Transverse colon (tissue), 4 donors: ENCODE measurements at places on chromosomes 12 and 14. TPM values are rescaled to one million over a fixed set of nuclear protein-coding genes. Genes with fewer than 3 reads are reported as not detected.
A peak's percentile ranks its signal among the peaks of the same experiment; 100 is the strongest.

DNA sequence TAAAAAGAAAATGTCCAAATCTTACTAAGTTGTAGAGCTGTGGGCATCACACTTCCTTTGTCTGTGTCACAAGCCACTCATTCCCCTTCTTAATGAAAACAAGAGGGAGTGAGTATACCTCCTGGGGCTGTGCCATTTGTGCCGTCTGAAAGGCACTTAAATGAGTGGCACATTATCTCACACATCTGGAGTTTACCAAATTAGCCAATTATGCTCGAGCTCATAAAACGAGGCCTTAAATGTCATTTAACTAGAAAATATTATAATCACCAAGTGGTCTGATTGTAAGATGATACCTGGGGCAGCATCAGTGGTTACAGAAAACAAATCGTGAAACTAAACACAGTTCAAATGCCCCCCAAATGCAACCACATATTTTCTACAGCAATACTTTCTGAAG, 146.1 kb downstream of the PAX9 start:
- DNase-seq: no peak
- H3K27ac ChIP-seq: no peak overlapping the region
- H3K27me3 ChIP-seq: no peaks in the 10 kb centered on the region
- no peaks in the 10 kb centered on the region for H3K36me3 ChIP-seq

DNA sequence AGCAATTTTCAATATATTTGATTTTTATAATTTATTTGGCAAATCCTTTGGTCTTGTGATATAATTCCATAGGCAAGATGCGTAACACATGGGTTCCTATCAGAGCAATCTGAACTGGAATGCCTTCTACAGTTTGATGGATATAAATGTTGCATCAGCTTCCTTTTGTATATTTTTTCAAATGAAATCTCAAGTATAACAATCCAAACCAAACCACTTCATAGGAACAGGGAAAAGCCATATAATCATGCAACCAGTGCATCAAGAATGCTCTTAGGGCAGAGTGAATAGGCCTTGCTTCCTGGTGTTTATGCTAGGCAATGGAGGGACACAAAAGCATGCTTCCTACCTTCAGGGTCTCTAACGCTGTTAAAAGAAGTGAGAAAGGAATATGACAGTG, 34.5 kb downstream of the EFCAB11 start:
- H3K4me3 ChIP-seq: no peak overlapping the region
- no peak for DNase-seq
- H3K36me3 ChIP-seq: no peaks in the 10 kb centered on the region
- no peaks in the 10 kb centered on the region for H3K4me1 ChIP-seq

DNA sequence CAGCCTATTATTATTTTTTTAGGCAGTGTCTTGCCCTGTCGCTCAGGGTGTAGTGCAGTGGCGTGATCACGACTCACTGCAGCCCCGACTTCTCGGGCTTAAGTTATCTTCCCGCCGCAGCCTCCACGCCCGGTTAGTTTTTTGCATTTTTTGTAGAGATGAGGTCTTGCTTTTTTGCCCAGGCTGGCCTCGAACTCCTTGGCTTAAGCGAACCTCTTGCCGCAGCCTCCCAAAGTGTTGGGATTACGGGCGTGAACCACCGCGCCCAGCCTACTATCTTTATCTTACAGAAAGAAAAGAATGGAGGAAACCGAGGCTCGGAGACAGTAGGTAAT, 507 bp upstream of the PTPN11 start:
- H3K4me1 ChIP-seq: peaks cover 6% of the 10 kb centered on the region
- H3K27me3 ChIP-seq: no peaks in the 10 kb centered on the region
- no peaks in the 10 kb centered on the region for H3K36me3 ChIP-seq
- peak overlapping the region; percentile 100 for H3K27ac ChIP-seq

GRCh38 chr12:12171991-12172511, 94.8 kb downstream of the LRP6 start:
- H3K27me3 ChIP-seq: no peaks in the 10 kb centered on the region
- H3K4me3 ChIP-seq: no peak overlapping the region
- no peak for DNase-seq
- H3K36me3 ChIP-seq: no peaks in the 10 kb centered on the region
- H3K27ac ChIP-seq: no peak overlapping the region

GRCh38 chr12:87338681-87339080, 690.5 kb downstream of the C12orf50 start:
- no peaks in the 10 kb centered on the region for H3K27me3 ChIP-seq
- no peaks in the 10 kb centered on the region for H3K36me3 ChIP-seq
- H3K4me3 ChIP-seq: no peak overlapping the region
- no peak for DNase-seq
- H3K27ac ChIP-seq: no peak overlapping the region
- no peaks in the 10 kb centered on the region for H3K4me1 ChIP-seq

- H3K36me3 ChIP-seq: no peaks in the 10 kb centered on the region
- no peak overlapping the region for H3K4me3 ChIP-seq
- DNase-seq: no peak
- H3K27me3 ChIP-seq: no peaks in the 10 kb centered on the region
- no peaks in the 10 kb centered on the region for H3K4me1 ChIP-seq
Measured at GRCh38 chr14:70239802-70240201, 51.1 kb upstream of the SLC8A3 start.

DNA sequence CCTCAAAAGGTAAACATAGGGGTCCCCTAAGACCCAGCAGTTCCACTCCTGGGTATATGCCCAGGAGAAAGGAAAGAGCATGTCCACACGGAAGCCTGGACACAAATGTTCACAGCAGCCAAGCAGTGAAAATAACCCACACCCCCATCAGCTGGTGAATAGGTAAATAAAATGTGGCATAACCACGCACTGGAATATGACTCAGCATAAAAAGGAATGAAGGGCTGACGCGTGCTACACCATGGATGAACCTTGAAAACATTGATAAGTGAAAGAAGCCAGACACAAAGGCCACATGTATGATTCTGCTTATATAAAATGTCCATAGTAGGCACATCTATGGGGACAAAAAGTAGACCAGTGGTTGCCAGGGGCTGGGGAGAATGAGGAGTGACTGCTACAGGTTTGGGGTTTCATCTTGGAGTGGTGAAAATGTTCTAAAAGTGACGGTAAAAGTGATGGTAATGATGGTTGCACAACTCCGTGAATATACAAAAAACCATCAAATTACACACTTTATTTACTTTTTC, 3.8 kb upstream of the SCARB1 start:
- H3K4me3 ChIP-seq: no peak overlapping the region
- peak; percentile 20 for DNase-seq
- H3K27me3 ChIP-seq: no peaks in the 10 kb centered on the region
- no peaks in the 10 kb centered on the region for H3K36me3 ChIP-seq
- no peak overlapping the region for H3K27ac ChIP-seq

- H3K4me3 ChIP-seq: no peak overlapping the region
- no peaks in the 10 kb centered on the region for H3K4me1 ChIP-seq
- DNase-seq: no peak
- H3K27ac ChIP-seq: no peak overlapping the region
Measured at GRCh38 chr14:92464716-92465115, 48.9 kb upstream of the RIN3 start.

GRCh38 chr12:119631930-119632678, 35.8 kb upstream of the PRKAB1 start:
- no peak overlapping the region for H3K4me3 ChIP-seq
- H3K4me1 ChIP-seq: no peaks in the 10 kb centered on the region
- H3K27me3 ChIP-seq: peaks cover 7% of the 10 kb centered on the region
- H3K36me3 ChIP-seq: no peaks in the 10 kb centered on the region
- DNase-seq: no peak

DNA sequence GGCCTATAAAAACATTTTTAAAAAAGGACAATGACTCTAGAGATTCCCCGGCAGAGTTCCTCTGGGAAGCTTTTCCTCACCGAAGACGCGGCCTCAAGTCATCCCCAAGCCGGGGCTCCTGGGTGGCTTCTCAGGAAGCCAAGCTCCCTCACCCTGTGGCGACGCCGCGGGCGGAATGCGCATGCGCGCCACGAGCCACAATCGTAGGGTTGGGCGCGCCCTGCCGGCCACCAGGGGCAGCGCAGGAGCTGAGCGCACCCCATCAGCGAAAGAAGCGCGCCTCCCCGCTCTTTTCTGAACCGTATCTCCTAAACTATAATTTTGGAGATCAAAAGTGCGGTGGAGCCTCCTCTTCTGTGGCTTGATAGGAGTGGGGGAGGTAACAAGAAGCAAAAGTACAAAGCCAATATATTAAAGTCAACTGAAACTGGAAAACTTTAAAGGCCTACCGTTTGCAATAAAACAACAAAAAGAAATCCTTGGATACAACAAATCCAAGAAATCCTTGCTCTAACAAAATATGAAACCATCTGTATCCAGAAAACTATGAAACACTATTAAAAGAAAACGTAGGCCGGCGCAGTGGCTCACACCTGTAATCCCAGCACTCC, 17.4 kb upstream of the CHFR start:
- peak; percentile 83 for DNase-seq
- no peaks in the 10 kb centered on the region for H3K36me3 ChIP-seq
- no peak overlapping the region for H3K27ac ChIP-seq
- H3K4me1 ChIP-seq: peaks cover 19% of the 10 kb centered on the region
- no peak overlapping the region for H3K4me3 ChIP-seq
- peaks cover 30% of the 10 kb centered on the region for H3K27me3 ChIP-seq

GRCh38 chr14:36271222-36271621, 49.2 kb downstream of the MBIP start:
- no peak overlapping the region for H3K4me3 ChIP-seq
- peaks cover 45% of the 10 kb centered on the region for H3K27me3 ChIP-seq
- no peaks in the 10 kb centered on the region for H3K36me3 ChIP-seq
- H3K4me1 ChIP-seq: peaks cover 4% of the 10 kb centered on the region
- H3K27ac ChIP-seq: no peak overlapping the region

DNA sequence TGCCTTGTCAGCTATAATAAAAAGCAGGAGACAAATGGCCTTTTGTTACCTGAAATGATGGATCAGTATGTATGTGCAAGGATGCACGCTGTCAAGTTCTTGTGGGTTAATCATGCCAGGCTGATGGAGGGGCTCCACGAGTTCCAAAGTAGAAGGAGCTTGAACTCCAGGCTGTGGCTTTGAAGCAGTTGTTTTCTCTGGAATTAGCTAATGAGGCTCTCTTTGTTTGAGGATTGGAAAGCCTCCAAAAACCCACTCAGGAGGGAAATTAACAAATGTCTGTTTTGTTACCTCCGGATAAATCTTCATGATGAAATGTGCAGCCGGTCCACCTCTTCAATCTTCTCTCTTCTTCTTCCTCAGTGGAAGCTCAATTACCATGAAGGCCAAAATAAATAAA, 605.5 kb downstream of the DIO2 start:
- H3K27ac ChIP-seq: no peak overlapping the region
- DNase-seq: no peak
- H3K36me3 ChIP-seq: no peaks in the 10 kb centered on the region
- peaks cover 15% of the 10 kb centered on the region for H3K4me1 ChIP-seq
- no peaks in the 10 kb centered on the region for H3K27me3 ChIP-seq

GRCh38 chr14:105471823-105472485, 2.7 kb upstream of the CRIP2 start:
- H3K4me1 ChIP-seq: peaks cover 17% of the 10 kb centered on the region
- no peaks in the 10 kb centered on the region for H3K36me3 ChIP-seq
- no peak overlapping the region for H3K27ac ChIP-seq
- peaks cover 35% of the 10 kb centered on the region for H3K27me3 ChIP-seq
- no peak overlapping the region for H3K4me3 ChIP-seq

- no peaks in the 10 kb centered on the region for H3K36me3 ChIP-seq
- H3K27me3 ChIP-seq: no peaks in the 10 kb centered on the region
- H3K4me3 ChIP-seq: no peak overlapping the region
- no peak overlapping the region for H3K27ac ChIP-seq
Measured at GRCh38 chr12:40769846-40770245, 77.6 kb downstream of the CNTN1 start.

GRCh38 chr14:51160871-51161270, 66.0 kb upstream of the TRIM9 start:
- H3K27ac ChIP-seq: no peak overlapping the region
- no peaks in the 10 kb centered on the region for H3K27me3 ChIP-seq
- H3K4me3 ChIP-seq: no peak overlapping the region

GRCh38 chr14:75604979-75605851, 26.8 kb downstream of the FLVCR2 start:
- no peak overlapping the region for H3K4me3 ChIP-seq
- H3K27me3 ChIP-seq: no peaks in the 10 kb centered on the region
- H3K36me3 ChIP-seq: no peaks in the 10 kb centered on the region
- no peak overlapping the region for H3K27ac ChIP-seq

DNA sequence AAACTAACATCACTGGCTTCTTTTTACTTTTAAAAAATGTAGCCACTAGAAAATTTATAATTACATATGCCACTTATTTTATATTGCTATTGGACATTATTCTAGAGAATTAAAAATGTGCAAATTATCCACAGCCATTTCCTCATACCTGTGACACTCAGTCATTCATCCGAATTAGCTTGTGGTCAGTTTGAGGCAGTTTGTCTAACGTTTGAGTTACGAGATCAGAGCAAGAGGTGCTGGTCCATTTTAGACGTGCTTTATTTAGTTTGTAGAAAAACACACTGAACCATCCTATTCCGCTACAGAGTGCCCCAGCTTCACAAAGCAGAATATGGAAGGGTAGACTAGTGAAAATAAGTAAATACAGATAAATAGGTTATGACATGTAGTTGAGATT, 513.0 kb downstream of the NRXN3 start:
- H3K36me3 ChIP-seq: no peaks in the 10 kb centered on the region
- no peak overlapping the region for H3K4me3 ChIP-seq
- DNase-seq: no peak
- H3K4me1 ChIP-seq: no peaks in the 10 kb centered on the region
- H3K27ac ChIP-seq: no peak overlapping the region

DNA sequence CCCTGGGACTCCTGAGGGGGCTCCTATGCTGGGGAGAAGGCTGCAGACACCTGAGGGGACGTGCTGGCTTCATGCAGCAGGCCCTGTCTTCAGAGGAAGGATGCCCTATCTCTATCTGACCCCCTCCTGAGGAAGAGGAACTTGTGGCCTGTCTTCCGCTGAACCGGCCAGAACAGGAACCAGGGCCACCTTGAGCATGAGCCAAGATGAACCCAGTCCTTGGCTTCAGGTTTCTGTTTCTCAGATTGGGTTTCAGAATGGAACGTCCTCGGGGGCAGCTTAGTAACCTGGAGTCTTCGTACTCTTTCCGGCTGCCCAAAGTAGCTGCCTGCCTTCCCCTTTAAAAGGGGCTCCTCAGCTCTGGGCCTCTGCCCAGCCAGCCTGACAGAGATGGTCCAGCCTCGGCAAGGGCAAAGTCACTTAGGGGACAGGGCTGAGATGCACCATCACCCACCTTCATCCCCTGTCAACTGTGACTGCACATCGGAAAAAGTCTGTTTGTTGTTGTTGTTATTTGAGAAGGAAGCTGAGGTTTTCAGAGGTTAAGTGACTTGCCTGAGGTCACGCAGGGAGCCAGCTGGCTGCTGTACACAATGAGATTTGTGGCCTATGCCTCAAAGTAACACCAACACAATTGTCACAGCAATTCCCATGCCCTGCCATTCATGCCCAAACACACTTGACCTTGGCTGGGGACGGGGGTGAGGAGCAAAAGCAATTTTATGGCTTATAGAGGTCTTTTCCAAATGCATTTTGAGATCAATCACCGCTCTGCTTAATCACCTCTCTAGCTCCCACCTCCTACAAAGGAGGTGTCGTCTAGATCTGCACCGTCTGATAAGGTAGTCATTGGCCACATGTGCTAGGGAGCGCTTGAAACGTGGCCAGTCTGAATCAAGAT, 13.4 kb downstream of the ASB2 start:
- DNase-seq: peak; percentile 75
- no peak overlapping the region for H3K4me3 ChIP-seq
- peaks cover 48% of the 10 kb centered on the region for H3K4me1 ChIP-seq
- peak overlapping the region; percentile 91 for H3K27ac ChIP-seq
- no peaks in the 10 kb centered on the region for H3K36me3 ChIP-seq
- H3K27me3 ChIP-seq: no peaks in the 10 kb centered on the region

GPR132 gene
- 3.3 TPM for total RNA-seq

PITPNM2 gene
- 10.5 TPM for total RNA-seq

EPYC gene
- not detected for total RNA-seq

RND1 gene
- 1.1 TPM for total RNA-seq

FBLN5 gene
- 49.2 TPM for total RNA-seq

TSPAN19 gene
- total RNA-seq: not detected

MED13L gene
- total RNA-seq: 172 TPM

PDE6H gene
- total RNA-seq: not detected

SOAT2 gene
- not detected for total RNA-seq

OASL gene
- 5.2 TPM for total RNA-seq

SLC2A13 gene
- 51.1 TPM for total RNA-seq
